ENCODE measurements at places on chromosomes 2 and 18.

- DNase-seq, result no peak
Measured at GRCh38 chr2:126796931-126797621, 101.6 kb upstream of the TEX51 start.

DNA sequence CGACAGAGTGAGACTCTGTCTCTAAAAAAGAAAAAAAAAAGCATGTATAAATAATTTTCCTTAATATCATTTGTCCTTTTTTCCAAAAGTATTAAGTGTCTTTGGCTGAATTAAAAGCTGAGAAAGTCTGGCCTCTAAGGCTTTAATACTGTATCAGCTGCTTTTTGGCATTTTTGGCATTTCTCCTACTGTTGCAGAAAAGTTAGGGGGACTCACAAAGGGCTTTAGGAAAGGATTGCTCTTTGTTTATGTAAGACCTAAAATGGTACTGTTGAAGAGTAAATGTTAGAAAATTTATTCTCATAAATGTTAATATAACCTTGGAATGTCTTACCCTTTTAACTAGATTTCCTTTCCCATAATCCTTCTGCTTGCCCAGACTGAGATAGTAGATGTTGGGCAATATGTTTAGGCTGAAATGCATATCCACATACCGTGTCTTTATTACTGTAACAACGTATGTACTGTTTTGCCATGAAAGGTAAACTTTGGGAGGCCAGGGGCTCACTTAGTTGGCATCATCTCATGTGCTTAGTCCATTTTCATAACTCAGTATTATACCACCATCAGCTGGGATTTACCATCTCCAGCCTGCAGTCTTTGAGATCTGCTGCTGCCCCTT is 18.0 kb upstream of the STON1 start:
- DNase-seq, result no peak

GRCh38 chr2:142321706-142322280 is 191.0 kb upstream of the LRP1B start:
- no peak for DNase-seq

- no peak for DNase-seq
Measured at GRCh38 chr2:155377931-155378444, 679.5 kb downstream of the KCNJ3 start.

- peak; percentile 54 for DNase-seq
Measured at GRCh38 chr18:22422909-22423548, 5.3 kb upstream of the CTAGE1 start.
